Cardiac muscle cell (in vitro differentiated cells and primary cell): ENCODE measurements at places on chromosomes 5 and 9.

- no peak for DNase-seq
Measured at GRCh38 chr9:135126451-135127187, 39.2 kb downstream of the OLFM1 start.

GRCh38 chr5:173680660-173681242 lies 64.3 kb upstream of the BOD1 start:
- no peak for DNase-seq

DNA sequence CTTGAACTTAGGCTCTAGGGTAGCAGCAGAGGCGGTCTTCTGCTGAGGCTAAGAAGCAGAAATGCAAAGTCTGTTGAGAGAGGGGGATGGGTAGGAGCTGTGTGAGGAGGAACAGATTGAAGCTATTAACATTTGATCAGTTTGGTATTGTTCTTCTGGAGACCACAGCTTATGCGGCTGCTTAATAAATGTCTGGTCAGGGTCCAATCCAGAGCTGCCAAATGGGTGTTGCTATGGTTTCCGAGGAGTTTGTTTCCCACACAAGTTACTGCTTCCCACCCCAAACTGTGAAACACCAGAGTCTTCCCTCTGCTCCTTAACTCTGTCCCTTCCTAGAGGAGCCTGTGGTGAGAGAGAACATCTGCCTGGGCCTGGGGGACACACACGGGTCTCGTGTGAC lies 142.2 kb upstream of the KLF4 start:
- DNase-seq: peak; percentile 26

GRCh38 chr5:25362799-25363198 lies 718.0 kb upstream of the CDH10 start:
- no peak for DNase-seq

DNA sequence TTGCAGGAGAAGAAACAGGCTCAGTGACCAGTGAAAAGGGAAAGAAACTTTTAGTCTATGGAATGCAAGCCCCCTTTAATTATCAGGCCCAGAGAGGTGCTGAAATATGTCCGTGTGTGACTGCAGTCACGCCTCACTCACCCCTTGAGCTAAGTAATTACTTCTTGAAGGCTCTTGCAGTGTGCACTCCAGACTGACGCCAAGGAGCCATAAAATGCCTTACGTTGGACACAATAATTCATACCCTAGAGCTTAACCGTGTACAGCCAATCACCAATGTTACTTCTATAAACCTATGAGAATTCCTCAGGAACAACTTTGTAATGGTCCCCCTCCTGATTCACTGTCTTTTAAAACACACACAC lies 242.2 kb downstream of the SYK start:
- DNase-seq: no peak

DNA sequence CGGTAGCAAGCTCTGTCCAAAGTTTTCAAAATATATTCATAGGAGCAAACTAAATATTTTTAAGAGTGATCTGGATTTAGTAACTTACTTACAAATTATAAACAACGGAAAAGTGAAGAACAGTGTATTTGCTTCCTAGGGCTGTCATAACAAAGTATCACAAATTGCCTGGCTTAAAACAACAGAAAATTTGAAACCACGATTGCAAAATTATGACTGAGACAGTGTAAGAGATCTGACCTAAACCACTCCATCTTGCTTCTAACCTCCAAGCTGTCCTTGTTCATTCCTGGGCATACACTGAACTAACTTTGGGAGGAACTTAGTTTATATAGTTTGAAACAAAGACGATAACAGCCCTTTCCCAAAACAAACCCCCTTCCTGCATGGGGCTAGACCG lies 202.0 kb upstream of the CDH6 start:
- no peak for DNase-seq

GRCh38 chr5:149205625-149206523 lies 64.6 kb downstream of the ABLIM3 start:
- DNase-seq: no peak

- DNase-seq: no peak
Measured at GRCh38 chr5:24749701-24750100, 104.9 kb upstream of the CDH10 start.

GRCh38 chr9:132283863-132284262 lies 70.9 kb downstream of the SETX start:
- peak; percentile 11 for DNase-seq

DNA sequence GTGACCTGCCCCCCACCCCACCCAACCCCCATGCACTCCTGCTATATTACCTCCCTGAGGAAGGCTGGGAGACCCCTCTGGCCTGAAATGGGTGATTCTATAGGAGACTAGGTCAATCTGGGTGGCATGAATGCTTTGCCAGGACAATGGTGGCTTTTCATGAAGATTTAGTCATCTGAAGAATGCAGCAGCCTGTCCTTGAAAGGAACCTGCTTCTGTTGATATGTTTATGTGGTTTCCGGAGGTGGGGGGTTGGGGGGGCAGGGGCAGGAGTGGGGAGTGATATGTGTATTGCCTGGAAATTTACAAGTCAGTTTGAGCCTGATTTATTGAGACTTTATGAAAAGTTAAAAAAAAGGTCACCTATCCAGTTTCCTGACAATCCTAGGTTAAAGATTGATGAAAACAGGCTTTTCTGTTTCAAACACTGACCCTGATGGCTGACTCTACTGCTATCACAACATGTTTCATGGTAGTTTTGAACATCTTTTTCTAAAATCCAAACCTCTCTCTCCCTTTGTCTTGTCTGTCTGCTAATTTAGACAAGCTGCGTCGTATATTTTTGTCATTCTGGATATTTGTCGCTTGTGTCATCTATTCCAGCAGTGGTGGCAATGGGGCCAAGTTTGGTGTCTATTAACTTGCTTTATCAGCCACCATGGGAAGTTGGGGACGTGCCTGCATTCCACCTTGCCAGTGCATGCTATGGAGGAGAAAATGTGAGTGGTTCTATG lies 153.7 kb upstream of the EGFLAM start:
- no peak for DNase-seq

DNA sequence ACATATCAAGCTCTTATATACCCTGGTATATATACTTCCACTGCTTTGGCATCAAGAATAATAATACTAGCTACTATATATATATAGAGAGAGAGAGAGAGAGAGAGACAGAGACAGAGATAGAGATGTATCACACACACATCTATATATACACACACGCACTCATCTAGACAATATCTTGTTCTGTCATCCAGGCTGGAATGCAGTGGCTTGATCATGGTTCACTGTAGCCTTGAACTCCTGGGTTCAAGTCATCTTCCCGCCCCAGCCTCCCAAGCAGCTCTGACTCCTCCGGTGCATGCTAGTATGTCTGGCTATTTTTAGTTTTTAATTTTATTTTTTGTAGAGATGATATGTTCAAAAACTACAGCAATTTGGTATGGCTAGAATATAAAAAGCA lies 22.5 kb downstream of the ANKHD1 start:
- DNase-seq: no peak

GRCh38 chr5:72436796-72437471 lies 70.3 kb downstream of the ZNF366 start:
- DNase-seq: no peak

- peak; percentile 56 for DNase-seq
Measured at GRCh38 chr9:14326264-14326826, 12.4 kb upstream of the NFIB start.

DNA sequence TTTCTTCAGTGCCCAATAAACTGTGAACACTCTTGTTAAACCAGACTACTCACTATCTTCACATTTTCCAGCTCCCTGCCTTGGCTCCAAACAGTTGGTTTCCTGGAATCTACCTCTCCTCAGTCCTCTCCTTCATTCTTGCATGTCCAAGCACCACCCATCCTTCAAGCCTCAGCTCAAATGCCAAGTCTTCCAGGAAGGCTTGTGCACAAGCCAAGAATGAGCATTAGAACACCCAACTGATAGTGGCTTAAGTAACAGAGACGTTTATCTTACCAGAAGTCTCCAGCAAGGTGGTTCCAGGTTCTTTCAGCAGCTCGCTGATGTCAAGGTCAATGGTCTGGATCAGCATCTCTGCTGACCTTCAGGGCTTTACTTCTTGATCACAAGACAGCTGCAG lies 60.1 kb downstream of the PTPDC1 start:
- DNase-seq: no peak

DNA sequence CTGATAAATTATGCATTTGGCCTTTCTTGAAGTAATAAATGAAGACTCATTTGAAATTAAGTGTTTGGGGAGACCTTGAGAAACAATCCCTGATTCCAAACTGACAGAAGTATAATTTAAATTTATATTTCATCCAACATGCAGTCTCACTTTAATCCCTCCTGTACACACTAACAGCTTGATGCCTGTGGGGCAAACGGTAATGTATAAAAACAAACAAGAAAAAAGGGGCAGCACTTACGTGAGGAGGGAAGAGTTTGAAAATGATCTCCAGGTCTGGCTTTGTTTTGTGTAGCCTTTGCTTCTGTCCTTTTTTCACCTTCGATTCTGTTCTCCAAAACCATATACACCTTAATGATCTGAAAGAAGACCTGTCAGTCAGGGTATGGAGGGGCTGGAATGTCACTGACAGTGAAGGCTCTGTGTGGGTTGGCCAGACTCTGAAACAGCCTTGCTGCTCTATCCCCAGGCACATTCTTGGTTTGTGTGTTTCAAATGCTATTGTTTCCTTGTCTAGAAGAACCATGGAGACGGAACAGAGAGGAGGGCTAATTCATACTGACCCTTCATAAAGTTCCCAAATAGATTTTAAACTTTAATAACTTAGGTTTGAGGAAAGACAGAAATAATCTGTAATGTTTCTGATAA lies 338.2 kb upstream of the WWC1 start:
- no peak for DNase-seq

GRCh38 chr5:151758141-151758429 lies 346 bp downstream of the ATOX1 start:
- DNase-seq: no peak

GRCh38 chr9:69243116-69243515 lies 69.0 kb downstream of the TJP2 start:
- DNase-seq: no peak
